Thyroid gland (tissue), 4 donors: ENCODE measurements at places on chromosomes 5 and 9.

- no peaks in the 10 kb centered on the region for H3K36me3 ChIP-seq
- H3K27ac ChIP-seq: no peak overlapping the region
- no peaks in the 10 kb centered on the region for H3K4me1 ChIP-seq
- no peak overlapping the region for H3K4me3 ChIP-seq
- DNase-seq: no peak
Observed at GRCh38 chr9:116757030-116757429, 69.9 kb downstream of the TRIM32 start.

- H3K4me3 ChIP-seq: no peak overlapping the region
- no peaks in the 10 kb centered on the region for H3K27me3 ChIP-seq
- H3K36me3 ChIP-seq: peaks cover 17% of the 10 kb centered on the region
- no peak overlapping the region for H3K27ac ChIP-seq
- no peaks in the 10 kb centered on the region for H3K4me1 ChIP-seq
Observed at GRCh38 chr5:620152-620551, 8.0 kb downstream of the CEP72 start.

DNA sequence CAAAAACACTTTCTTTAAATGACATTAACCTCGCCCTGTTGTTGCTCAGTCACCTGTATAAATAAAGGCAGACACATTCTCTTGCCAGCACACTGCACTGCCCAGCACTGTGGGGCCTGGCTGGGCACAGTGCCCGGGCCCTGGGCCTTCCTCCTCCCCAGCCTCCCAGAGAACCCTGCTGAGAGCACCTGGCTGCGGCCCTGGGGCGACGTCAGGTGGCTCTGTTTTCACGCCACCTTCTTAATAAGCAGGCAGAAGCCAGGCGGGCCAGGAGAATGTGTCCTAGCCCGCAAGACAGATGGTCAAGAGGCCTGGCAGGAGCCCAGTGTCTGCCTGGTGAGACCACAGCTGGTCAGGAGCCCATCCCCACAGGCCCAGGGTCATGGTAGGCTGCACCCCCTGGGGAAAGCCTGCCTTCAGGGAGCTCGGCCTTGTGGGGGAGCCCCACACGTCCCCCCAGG is 8.2 kb upstream of the AGPAT2 start:
- no peaks in the 10 kb centered on the region for H3K36me3 ChIP-seq
- no peaks in the 10 kb centered on the region for H3K27me3 ChIP-seq

- no peaks in the 10 kb centered on the region for H3K27me3 ChIP-seq
- no peaks in the 10 kb centered on the region for H3K36me3 ChIP-seq
Observed at GRCh38 chr9:136981588-136982231, 1.1 kb upstream of the LCNL1 start.

GRCh38 chr9:93224591-93224990 is 40.7 kb downstream of the WNK2 start:
- no peak for DNase-seq
- H3K36me3 ChIP-seq: no peaks in the 10 kb centered on the region
- no peak overlapping the region for H3K27ac ChIP-seq
- peaks cover 3% of the 10 kb centered on the region for H3K4me1 ChIP-seq
- no peaks in the 10 kb centered on the region for H3K27me3 ChIP-seq

GRCh38 chr9:4799775-4800174 is 7.0 kb downstream of the RCL1 start:
- H3K4me3 ChIP-seq: no peak overlapping the region
- no peaks in the 10 kb centered on the region for H3K4me1 ChIP-seq
- DNase-seq: no peak

GRCh38 chr9:70618784-70619183 is 204.3 kb upstream of the KLF9 start:
- no peak overlapping the region for H3K27ac ChIP-seq
- H3K4me1 ChIP-seq: no peaks in the 10 kb centered on the region
- no peak overlapping the region for H3K4me3 ChIP-seq

- H3K27me3 ChIP-seq: no peaks in the 10 kb centered on the region
- H3K27ac ChIP-seq: peak within 1 kb of the TSS; percentile 74
- peak; percentile 44 for DNase-seq
- H3K4me1 ChIP-seq: peaks cover 29% of the 10 kb centered on the region
Observed at GRCh38 chr9:38423973-38424843, at the start of gene IGFBPL1. TSS of gene IGFBPL1 (minus strand) at chr9:38424454. CDS start at chr9:38424424, 30 bp downstream.

- no peak overlapping the region for H3K27ac ChIP-seq
- no peaks in the 10 kb centered on the region for H3K4me1 ChIP-seq
- no peak overlapping the region for H3K4me3 ChIP-seq
- H3K27me3 ChIP-seq: no peaks in the 10 kb centered on the region
Observed at GRCh38 chr9:14962193-14962882, 52.1 kb upstream of the FREM1 start.

DNA sequence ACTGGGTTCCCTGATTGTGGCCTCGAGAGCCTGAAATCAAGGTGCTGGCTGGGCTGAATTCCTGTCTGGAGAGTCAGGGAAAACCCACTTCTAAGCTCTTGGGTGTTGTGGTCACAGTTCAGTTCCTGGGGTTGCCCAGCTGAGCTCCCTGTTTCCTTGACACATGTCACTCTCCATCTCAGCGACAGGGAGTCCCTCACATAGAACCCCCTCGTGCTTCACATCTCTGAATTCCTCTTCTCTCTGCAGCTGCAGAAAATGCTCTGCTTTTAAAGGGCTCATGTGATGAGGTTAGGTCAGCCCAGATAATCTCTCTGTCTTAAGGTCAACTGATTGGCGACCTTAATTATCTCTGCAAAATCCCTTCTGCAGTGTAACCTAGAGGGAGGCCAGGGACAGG is 53.5 kb upstream of the NFIL3 start:
- no peaks in the 10 kb centered on the region for H3K4me1 ChIP-seq
- H3K27me3 ChIP-seq: no peaks in the 10 kb centered on the region
- no peak overlapping the region for H3K4me3 ChIP-seq
- no peak overlapping the region for H3K27ac ChIP-seq
- no peak for DNase-seq

DNA sequence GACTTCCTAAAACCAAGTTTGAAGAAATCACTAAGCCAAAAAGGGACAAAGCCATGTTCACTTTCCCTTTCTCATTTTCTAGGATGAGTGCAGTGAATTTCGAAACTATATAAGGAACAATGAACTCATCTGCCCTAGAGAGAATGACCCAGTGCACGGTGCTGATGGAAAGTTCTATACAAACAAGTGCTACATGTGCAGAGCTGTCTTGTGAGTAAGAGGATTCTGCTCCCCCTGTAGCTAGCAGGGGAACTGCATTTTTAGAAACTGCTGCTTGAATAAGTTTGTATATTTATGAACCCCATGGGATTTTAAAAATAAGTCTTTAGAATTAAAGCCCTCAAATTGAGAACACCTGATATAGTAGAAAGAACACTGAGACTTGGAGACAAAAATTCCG is 42.7 kb upstream of the SPINK14 start:
- no peaks in the 10 kb centered on the region for H3K36me3 ChIP-seq
- no peak overlapping the region for H3K27ac ChIP-seq
- no peak for DNase-seq
- H3K4me3 ChIP-seq: no peak overlapping the region
- no peaks in the 10 kb centered on the region for H3K27me3 ChIP-seq

DNA sequence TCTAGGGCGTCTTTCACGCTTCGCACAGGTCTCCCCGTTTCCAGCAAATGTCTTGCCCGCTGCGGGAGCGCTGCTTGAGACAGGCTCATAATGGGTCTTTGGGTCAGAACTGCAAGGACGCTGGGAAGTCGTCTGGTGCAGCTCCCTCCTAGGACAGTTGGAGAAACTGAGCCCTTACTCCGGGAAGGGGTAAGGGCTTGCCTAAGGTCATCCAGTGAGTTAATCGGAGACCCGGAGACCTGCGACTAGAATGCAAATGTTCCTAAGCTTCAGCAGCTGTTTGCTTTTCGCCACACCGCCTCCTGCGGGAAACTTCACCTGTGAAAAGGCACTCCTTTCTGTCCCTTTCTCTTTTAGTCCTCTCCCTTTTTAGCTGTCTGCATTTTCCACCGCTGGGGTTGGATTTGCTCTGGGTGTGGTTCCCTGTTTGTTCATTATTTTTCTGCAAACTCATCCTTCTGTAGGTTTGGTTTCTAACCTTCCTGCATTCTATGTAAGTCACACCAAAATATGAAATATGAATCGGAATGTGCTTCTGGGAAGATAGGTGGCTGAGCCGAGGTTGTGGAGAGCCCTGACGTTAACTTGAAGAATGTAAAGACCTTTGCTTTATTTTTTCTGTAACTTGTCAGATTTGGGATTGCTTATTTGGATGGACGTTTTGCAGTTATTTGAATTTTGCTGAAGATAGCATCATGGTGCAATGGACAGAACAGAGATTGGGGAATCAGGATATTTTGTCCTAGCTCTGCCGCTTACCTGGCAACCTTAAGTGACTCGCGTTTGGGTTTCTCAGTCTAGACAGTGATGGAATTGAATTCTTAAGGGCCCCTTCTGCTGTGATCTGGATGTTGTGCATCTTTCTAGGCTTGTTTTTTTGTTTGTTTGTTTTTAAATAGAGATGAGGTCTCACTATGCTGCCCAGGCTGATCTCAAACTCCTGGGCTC is 909 bp downstream of the SLC36A1 start:
- H3K27ac ChIP-seq: no peak overlapping the region
- H3K36me3 ChIP-seq: no peaks in the 10 kb centered on the region
- no peaks in the 10 kb centered on the region for H3K4me1 ChIP-seq
- peak; percentile 37 for DNase-seq
- peak overlapping the region; percentile 68 for H3K4me3 ChIP-seq

DNA sequence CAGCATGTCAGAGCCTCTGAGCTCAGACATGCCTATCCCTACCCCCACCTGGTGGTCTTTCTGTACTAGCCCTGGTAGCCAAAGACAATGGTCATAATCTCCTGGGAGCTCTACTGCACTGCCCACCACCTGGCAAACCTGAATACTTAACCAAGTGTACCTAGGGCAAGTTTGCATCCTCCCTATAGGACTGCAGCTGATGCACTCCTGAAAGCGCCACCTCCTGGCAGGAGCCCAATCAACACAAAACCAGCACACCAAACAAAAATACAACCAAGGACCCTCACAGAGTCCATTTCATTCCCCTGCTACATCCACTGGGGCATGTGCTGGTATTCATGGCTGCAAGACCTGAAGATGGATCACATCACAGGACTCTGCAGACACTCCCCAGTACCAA is 14.8 kb upstream of the FAM174A start:
- H3K4me3 ChIP-seq: no peak overlapping the region
- DNase-seq: no peak
- no peak overlapping the region for H3K27ac ChIP-seq
- H3K27me3 ChIP-seq: no peaks in the 10 kb centered on the region
- no peaks in the 10 kb centered on the region for H3K36me3 ChIP-seq
- no peaks in the 10 kb centered on the region for H3K4me1 ChIP-seq

DNA sequence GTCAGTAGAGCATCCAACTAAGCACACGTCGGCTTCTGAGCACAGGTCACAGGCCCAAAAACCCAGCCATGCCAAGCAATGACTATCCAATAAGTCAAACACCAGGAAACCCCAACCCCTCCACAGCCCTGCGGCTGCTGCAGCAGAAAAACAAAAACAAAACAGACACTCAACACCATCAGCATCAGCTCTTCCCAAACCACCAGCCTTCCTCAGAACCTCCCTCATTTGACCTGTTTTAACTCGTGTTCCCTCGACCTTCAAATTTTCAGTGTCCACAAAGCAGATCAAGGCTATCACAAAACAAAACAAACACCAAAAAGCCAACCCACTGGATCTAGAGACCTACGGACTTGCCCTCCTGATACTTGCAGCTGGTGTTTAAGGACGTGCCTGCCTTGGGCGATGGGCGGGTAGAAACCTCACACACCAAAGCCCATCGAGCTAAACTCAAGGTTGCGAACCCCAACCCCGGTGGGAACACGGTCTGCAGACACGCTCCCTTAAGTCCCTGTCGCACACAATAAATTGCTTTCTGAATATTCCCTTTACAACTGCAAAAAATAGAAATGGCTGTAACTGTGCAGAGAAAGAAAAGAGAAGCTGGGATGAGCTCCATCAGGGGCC is 247.1 kb upstream of the ANKRD55 start:
- H3K27ac ChIP-seq: peak overlapping the region; percentile 99
- H3K27me3 ChIP-seq: no peaks in the 10 kb centered on the region
- no peak overlapping the region for H3K4me3 ChIP-seq
- H3K4me1 ChIP-seq: peaks cover 42% of the 10 kb centered on the region

GRCh38 chr5:43036856-43037635 is 3.1 kb downstream of the ANXA2R start:
- peaks cover 42% of the 10 kb centered on the region for H3K27me3 ChIP-seq
- no peak overlapping the region for H3K27ac ChIP-seq
- no peak for DNase-seq
- no peaks in the 10 kb centered on the region for H3K36me3 ChIP-seq
- H3K4me1 ChIP-seq: peaks cover 12% of the 10 kb centered on the region

- H3K27ac ChIP-seq: no peak overlapping the region
- H3K27me3 ChIP-seq: no peaks in the 10 kb centered on the region
- no peak overlapping the region for H3K4me3 ChIP-seq
- peaks cover 3% of the 10 kb centered on the region for H3K4me1 ChIP-seq
- peaks cover 36% of the 10 kb centered on the region for H3K36me3 ChIP-seq
Observed at GRCh38 chr9:36222449-36222848, 31.7 kb downstream of the CLTA start.

GRCh38 chr5:131386779-131387178 is 122.9 kb downstream of the CDC42SE2 start:
- H3K27me3 ChIP-seq: no peaks in the 10 kb centered on the region
- no peak for DNase-seq
- peak overlapping the region; percentile 94 for H3K27ac ChIP-seq
- H3K36me3 ChIP-seq: no peaks in the 10 kb centered on the region
- H3K4me1 ChIP-seq: peaks cover 51% of the 10 kb centered on the region
